ENCODE measurements at places on chromosomes 5 and 9.

GRCh38 chr5:4876804-4877203 lies 263.3 kb upstream of the ADAMTS16 start:
- no peak overlapping the region for H3K27ac ChIP-seq
- H3K27me3 ChIP-seq = no peaks in the 10 kb centered on the region
- no peaks in the 10 kb centered on the region for H3K36me3 ChIP-seq
- no peak for DNase-seq
- H3K4me1 ChIP-seq = no peaks in the 10 kb centered on the region
- H3K4me3 ChIP-seq = no peak overlapping the region

DNA sequence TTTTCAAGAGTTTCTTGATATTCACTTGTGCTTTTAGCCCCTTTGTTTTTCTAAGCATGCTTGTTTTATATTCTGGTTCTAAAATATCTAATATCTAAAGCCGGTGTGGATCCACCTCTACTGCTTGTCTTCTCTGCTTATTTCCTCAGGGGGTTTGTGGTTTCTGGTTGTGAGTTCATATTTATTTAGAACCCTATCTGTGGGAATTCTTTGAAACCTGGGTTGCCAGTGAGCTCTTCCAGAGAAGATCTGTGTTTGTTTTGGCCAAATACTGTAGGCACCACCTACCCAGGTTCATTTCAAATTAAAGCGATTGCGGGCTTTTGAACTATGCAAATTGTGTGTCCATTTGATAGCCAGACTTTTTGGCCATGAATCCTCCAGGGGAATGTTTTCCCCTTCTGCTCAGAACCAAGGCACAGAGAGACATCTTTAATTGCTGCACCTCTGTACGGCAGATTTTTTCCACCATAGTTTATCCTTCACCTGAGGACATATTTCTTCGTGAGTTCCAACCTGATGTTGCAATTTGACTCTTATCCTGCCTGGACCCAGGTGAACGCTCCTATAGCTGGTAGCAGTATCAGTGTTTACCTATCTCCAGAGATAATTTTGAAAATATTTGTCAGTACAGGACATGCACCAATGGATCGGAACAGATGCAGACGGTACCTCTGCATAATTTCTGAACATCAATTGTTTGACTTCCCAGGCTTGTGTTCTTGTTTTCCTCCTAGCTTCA lies 2.4 kb upstream of the ZBTB43 start:
- no peaks in the 10 kb centered on the region for H3K27me3 ChIP-seq
- H3K36me3 ChIP-seq = no peaks in the 10 kb centered on the region
- no peak for DNase-seq
- H3K4me1 ChIP-seq = peaks cover 23% of the 10 kb centered on the region
- H3K27ac ChIP-seq = no peak overlapping the region
- H3K4me3 ChIP-seq = no peak overlapping the region

GRCh38 chr5:157912621-157913325 lies 53.8 kb upstream of the CLINT1 start:
- no peak overlapping the region for H3K4me3 ChIP-seq
- no peak for DNase-seq
- peaks cover 28% of the 10 kb centered on the region for H3K4me1 ChIP-seq
- no peaks in the 10 kb centered on the region for H3K36me3 ChIP-seq
- H3K27me3 ChIP-seq = no peaks in the 10 kb centered on the region
- peak overlapping the region; percentile 49 for H3K27ac ChIP-seq

- H3K36me3 ChIP-seq = peaks cover 42% of the 10 kb centered on the region
- no peaks in the 10 kb centered on the region for H3K27me3 ChIP-seq
- H3K4me1 ChIP-seq = no peaks in the 10 kb centered on the region
- no peak for DNase-seq
- H3K27ac ChIP-seq = no peak overlapping the region
- no peak overlapping the region for H3K4me3 ChIP-seq
Observed at GRCh38 chr9:69237702-69238295, 63.7 kb downstream of the TJP2 start.

- H3K27me3 ChIP-seq = no peaks in the 10 kb centered on the region
- no peaks in the 10 kb centered on the region for H3K4me1 ChIP-seq
- H3K27ac ChIP-seq = no peak overlapping the region
- no peak overlapping the region for H3K4me3 ChIP-seq
Observed at GRCh38 chr9:74609671-74610405, 112.7 kb downstream of the RORB start.

GRCh38 chr5:139094154-139095131 lies 103.7 kb downstream of the SIL1 start:
- no peaks in the 10 kb centered on the region for H3K4me1 ChIP-seq
- no peak overlapping the region for H3K27ac ChIP-seq
- no peak for DNase-seq
- H3K27me3 ChIP-seq = no peaks in the 10 kb centered on the region

- no peaks in the 10 kb centered on the region for H3K27me3 ChIP-seq
- H3K27ac ChIP-seq = peak overlapping the region; percentile 30
- peak overlapping the region; percentile 38 for H3K4me3 ChIP-seq
- peak; percentile 98 for DNase-seq
- no peaks in the 10 kb centered on the region for H3K36me3 ChIP-seq
- no peaks in the 10 kb centered on the region for H3K4me1 ChIP-seq
Observed at GRCh38 chr9:63817622-63818518, 1467.1 kb downstream of the FOXD4L5 start.

DNA sequence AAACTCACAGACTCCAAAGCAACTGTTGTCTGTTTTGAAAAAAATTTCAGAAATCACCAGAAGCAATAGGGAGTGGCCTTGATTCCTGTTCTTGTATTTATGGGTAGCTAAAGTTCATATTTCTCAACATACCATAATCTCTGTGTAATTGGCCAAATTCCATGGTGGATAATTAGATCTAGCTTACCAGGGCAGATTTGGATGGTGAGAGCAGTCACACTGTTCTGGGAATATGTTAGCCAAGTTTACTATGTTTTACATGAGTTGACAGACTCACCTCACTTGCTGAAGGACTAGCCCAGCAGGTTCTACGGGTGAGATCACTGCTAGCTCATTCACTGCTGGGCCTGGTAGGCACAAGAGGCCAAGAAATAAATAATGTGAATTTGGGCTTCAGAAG lies 32.7 kb upstream of the CDKN2B start:
- no peaks in the 10 kb centered on the region for H3K36me3 ChIP-seq
- H3K27ac ChIP-seq = no peak overlapping the region
- DNase-seq = no peak
- H3K27me3 ChIP-seq = no peaks in the 10 kb centered on the region

- no peak for DNase-seq
- peaks cover 6% of the 10 kb centered on the region for H3K4me1 ChIP-seq
- no peak overlapping the region for H3K27ac ChIP-seq
- no peak overlapping the region for H3K4me3 ChIP-seq
Observed at GRCh38 chr5:154840435-154841272, 9.7 kb downstream of the FAXDC2 start.

DNA sequence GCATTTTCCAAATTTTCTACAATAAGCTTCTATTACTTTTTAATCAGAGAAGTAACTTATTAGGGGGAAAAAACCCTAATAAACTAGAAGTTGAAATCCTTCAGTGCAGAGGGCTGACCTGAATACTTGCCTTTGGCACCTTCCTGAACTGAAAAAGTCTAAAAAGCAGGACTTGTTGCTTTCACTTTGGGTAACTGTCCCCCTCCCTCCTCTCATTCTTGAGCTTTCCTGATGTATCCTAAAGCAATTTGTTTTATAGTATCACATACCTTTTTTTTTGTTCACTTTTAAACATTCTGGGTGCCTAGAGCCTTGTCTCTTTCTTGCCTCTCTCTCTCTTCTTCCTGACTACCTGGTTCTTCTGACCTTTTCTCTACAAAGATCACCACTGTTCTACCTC lies 64.0 kb upstream of the ERBIN start:
- no peaks in the 10 kb centered on the region for H3K36me3 ChIP-seq
- H3K27ac ChIP-seq = no peak overlapping the region
- H3K4me3 ChIP-seq = no peak overlapping the region
- no peaks in the 10 kb centered on the region for H3K4me1 ChIP-seq

GRCh38 chr9:97593960-97594359 lies 39.2 kb downstream of the TSTD2 start:
- H3K27me3 ChIP-seq = no peaks in the 10 kb centered on the region
- H3K27ac ChIP-seq = peak overlapping the region; percentile 28
- H3K4me3 ChIP-seq = no peak overlapping the region
- no peak for DNase-seq
- peaks cover 8% of the 10 kb centered on the region for H3K36me3 ChIP-seq

DNA sequence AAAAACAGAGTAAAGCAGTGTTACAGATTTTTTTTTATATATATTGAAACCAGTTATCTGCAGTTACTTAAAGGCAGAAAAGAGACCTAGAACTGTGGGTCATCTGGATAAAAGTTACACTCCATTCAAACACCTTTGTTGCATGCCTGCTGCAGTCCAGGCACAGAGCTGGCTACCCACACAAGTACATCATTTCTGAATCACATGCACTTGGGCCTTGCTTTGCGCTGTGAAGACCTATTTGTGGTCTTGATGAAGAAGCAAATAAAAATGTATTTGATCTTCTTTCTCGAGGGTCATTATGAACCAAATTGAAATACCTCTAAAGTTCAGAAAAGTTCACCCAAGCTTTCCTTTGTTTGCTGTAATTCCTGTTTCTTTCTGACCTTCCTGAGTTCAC lies 503.0 kb upstream of the ZNF608 start:
- H3K4me3 ChIP-seq = no peak overlapping the region
- DNase-seq = no peak
- no peak overlapping the region for H3K27ac ChIP-seq
- H3K4me1 ChIP-seq = no peaks in the 10 kb centered on the region
- H3K36me3 ChIP-seq = no peaks in the 10 kb centered on the region
- no peaks in the 10 kb centered on the region for H3K27me3 ChIP-seq

GRCh38 chr9:87342743-87343142 lies 154.9 kb upstream of the DAPK1 start:
- H3K4me3 ChIP-seq = no peak overlapping the region
- no peak for DNase-seq
- no peak overlapping the region for H3K27ac ChIP-seq
- no peaks in the 10 kb centered on the region for H3K27me3 ChIP-seq
- no peaks in the 10 kb centered on the region for H3K4me1 ChIP-seq

GRCh38 chr5:135445306-135445985 lies 1.7 kb downstream of the DCANP1 start:
- H3K4me3 ChIP-seq = no peak overlapping the region
- no peak overlapping the region for H3K27ac ChIP-seq
- H3K27me3 ChIP-seq = no peaks in the 10 kb centered on the region
- H3K36me3 ChIP-seq = no peaks in the 10 kb centered on the region

GRCh38 chr5:143135832-143136551 lies 267.5 kb downstream of the NR3C1 start:
- no peak overlapping the region for H3K4me3 ChIP-seq
- H3K4me1 ChIP-seq = peaks cover 9% of the 10 kb centered on the region
- H3K27me3 ChIP-seq = no peaks in the 10 kb centered on the region
- H3K36me3 ChIP-seq = no peaks in the 10 kb centered on the region
- no peak overlapping the region for H3K27ac ChIP-seq

GRCh38 chr5:39517800-39518199 lies 93.0 kb upstream of the DAB2 start:
- H3K4me3 ChIP-seq = no peak overlapping the region
- peaks cover 4% of the 10 kb centered on the region for H3K4me1 ChIP-seq
- H3K27ac ChIP-seq = no peak overlapping the region
- no peaks in the 10 kb centered on the region for H3K27me3 ChIP-seq
- H3K36me3 ChIP-seq = no peaks in the 10 kb centered on the region

- no peak for DNase-seq
- no peaks in the 10 kb centered on the region for H3K4me1 ChIP-seq
- no peak overlapping the region for H3K27ac ChIP-seq
- H3K27me3 ChIP-seq = no peaks in the 10 kb centered on the region
Observed at GRCh38 chr5:37665889-37666288, 174.0 kb downstream of the GDNF start.

GRCh38 chr5:138943599-138944173 lies 68.6 kb upstream of the LRRTM2 start:
- no peaks in the 10 kb centered on the region for H3K27me3 ChIP-seq
- no peaks in the 10 kb centered on the region for H3K4me1 ChIP-seq
- no peaks in the 10 kb centered on the region for H3K36me3 ChIP-seq
- no peak overlapping the region for H3K27ac ChIP-seq
- no peak for DNase-seq
- no peak overlapping the region for H3K4me3 ChIP-seq

- DNase-seq = no peak
- no peaks in the 10 kb centered on the region for H3K27me3 ChIP-seq
- no peak overlapping the region for H3K4me3 ChIP-seq
- peak overlapping the region; percentile 13 for H3K27ac ChIP-seq
Observed at GRCh38 chr5:73899055-73899454, 273.1 kb downstream of the ARHGEF28 start.

- peaks cover 8% of the 10 kb centered on the region for H3K4me1 ChIP-seq
- DNase-seq = no peak
- H3K36me3 ChIP-seq = no peaks in the 10 kb centered on the region
Observed at GRCh38 chr9:78601957-78602565, 305.1 kb downstream of the PSAT1 start.

- H3K27me3 ChIP-seq = no peaks in the 10 kb centered on the region
- no peak overlapping the region for H3K27ac ChIP-seq
- H3K36me3 ChIP-seq = no peaks in the 10 kb centered on the region
- H3K4me3 ChIP-seq = no peak overlapping the region
- no peak for DNase-seq
Observed at GRCh38 chr5:62418462-62419076, 6.0 kb downstream of the IPO11 start.

GRCh38 chr9:87088192-87088591 lies 140.9 kb upstream of the GAS1 start:
- no peak overlapping the region for H3K27ac ChIP-seq
- DNase-seq = no peak
- H3K27me3 ChIP-seq = no peaks in the 10 kb centered on the region
- H3K36me3 ChIP-seq = no peaks in the 10 kb centered on the region

DNA sequence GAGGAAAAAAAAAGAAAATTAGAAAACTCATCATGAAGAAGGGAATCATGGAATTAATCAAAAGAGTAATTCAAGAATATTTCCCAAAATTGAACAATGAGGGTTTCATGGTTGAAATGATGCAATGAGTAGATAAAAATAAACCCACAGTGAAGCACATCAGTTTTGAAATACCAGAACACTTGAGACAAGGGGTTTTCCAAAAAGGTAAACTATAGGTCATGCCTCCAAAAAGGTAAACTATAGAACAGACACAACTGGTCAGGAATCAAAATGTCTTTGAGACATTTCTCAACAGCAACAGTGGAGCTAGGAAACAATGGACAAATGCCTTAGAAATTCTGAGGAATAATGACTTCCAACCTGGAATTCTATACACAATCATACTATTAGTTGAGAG lies 60.2 kb upstream of the PCSK5 start:
- no peak for DNase-seq
- H3K4me1 ChIP-seq = peaks cover 7% of the 10 kb centered on the region
- no peaks in the 10 kb centered on the region for H3K36me3 ChIP-seq
- H3K27ac ChIP-seq = no peak overlapping the region
- H3K4me3 ChIP-seq = no peak overlapping the region

GRCh38 chr5:39826051-39826450 lies 401.3 kb upstream of the DAB2 start:
- no peaks in the 10 kb centered on the region for H3K4me1 ChIP-seq
- H3K4me3 ChIP-seq = no peak overlapping the region
- no peak overlapping the region for H3K27ac ChIP-seq
- no peak for DNase-seq
- H3K27me3 ChIP-seq = no peaks in the 10 kb centered on the region

DNA sequence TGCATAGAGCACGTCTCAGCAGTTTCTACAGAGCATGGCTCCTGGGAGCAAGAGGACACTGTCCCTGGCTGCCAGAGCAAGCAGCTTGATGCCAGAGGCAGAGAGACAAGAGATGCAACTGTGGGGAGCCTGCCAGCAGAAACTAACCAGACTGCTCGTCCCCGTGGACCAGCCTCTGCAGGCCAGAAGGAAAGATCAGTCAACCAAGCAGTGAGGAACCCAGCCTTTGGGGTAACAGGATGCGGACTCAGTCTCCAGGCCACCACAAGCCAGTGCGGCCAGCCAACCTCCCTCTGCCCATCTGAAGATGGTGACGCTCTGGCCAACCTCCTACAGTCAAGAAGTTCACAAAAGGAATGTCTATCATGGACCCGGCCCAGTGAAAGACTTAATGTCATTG lies 3.7 kb downstream of the SURF4 start:
- H3K27ac ChIP-seq = peak overlapping the region; percentile 2
- H3K36me3 ChIP-seq = no peaks in the 10 kb centered on the region
- no peaks in the 10 kb centered on the region for H3K27me3 ChIP-seq
- peak overlapping the region; percentile 10 for H3K4me3 ChIP-seq
- no peak for DNase-seq
